KBM-7 (cell line): ENCODE measurements at places on chromosomes 16 and 17.
A peak's percentile ranks its signal among the peaks of the same experiment; 100 is the strongest.

GRCh38 chr17:15436473-15437302 is 30.7 kb downstream of the CDRT4 start:
- peak; percentile 83 for DNase-seq

DNA sequence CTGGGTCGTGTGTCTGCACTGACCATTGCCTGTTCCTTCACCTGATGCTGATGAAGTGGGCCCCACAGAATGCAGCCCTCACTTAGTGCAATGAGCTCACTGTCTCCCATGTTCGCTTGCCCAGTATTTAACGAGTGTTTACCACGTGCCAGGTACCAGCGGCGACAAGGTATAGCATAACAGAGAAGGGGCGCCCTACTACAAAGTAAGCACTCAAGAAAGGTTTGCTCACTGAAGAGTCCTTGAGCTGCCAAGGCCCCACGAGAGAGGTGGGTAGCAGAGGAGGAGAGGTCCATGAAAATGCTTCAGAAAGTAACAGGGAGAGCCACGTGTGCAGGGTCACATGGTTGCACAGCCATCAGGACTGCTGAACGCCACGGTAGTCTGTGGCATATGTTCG is 230.0 kb downstream of the NTN1 start:
- no peak for DNase-seq

DNA sequence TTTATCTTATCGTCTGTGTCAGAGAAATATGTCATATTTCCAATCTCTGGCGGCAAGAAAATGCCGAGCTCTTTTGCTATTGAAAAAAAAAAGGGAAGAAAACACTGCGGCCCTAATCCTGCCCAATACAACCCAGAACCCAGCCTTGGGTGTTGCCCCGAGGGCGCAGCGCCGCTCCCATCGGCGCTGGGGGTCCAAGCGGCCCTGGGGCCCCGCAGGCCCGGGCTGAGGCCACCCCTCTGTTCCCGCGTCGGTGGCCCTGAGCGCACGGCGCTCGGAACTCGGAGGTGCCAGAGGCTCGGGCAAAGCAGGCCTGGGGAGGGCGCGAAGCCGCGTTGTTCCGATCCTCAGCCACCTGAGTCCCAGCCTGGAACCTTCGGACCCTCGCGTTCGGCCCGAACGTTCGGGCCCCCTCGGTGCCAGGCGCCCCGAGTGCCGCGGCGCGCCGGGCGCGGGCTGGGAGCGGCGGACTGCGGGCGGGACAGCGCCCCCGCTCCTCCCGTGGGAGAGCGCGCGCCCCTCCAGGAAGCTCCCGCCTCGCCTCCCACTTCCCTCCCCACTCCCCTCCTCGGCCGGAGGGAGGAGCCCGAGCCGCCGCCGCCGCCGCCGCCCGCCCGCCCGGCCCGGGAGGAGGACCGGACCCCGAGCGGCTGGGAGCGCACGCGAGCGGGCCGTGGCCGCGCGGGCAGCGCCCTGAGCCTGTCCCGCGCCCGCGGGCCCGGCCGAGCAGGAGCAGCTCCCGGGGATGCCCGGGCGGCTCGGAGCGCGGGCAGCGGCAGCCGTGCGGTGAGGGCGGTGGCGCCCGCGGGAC is at the start of gene CPNE2:
Gene CPNE2 (plus strand): TSS at position 609 of the 811 bp plus-strand sequence. CDS start 18,160 bp downstream, outside the sequence.
- peak; percentile 52 for DNase-seq

- DNase-seq = no peak
Measured at GRCh38 chr16:75262104-75262799, 10.8 kb upstream of the BCAR1 start.
